ENCODE measurements at places on chromosomes 1 and 21.

- no peak for DNase-seq
These were observed 3.7 kb downstream of the PEAR1 start for GRCh38 chr1:156897078-156897825.

GRCh38 chr1:245045087-245045881 lies 109.5 kb upstream of the KIF26B start:
- no peak for DNase-seq

DNA sequence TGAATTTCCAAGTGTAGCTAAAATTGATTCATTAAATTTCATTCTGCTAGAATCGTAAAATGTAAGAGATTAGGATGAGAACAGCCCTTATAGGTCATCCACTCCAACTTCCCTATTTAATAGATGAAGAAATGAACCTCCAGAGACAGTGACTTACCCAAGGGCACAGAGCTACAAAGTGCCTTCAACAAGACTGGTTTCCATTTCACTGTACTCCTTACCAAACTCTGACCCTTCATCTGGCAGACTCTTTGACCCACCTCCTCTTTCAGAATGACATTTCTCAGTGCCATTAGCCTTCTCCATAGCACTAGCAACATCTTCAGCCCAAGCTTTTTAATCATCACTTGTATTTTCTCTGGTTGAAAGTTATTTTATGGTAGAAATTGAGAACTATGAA lies 161.3 kb downstream of the NEK7 start:
- DNase-seq = no peak

DNA sequence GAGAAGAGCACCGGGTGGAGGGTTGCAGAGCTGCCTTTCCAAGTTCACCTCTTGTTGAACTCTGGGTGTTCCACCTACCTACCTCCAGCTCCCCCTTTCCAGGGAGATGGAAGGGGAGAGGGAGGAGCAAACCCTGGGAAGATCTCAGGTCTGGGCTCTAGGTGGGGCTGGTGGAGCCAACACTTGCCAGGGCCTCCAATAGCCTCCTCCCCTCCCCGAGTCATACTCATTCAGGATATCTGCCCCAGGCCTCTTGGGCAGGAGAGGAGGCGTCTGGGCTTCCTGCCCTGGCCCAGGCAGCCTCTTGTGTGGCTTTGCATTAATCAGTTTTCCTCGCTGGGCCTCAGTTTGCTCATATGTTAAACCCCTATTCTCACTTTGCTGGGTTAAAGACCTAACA lies 13.4 kb downstream of the RAP1GAP start:
- no peak for DNase-seq

- DNase-seq = no peak
These were observed 44.6 kb upstream of the CNN3 start for GRCh38 chr1:94971491-94971924.

DNA sequence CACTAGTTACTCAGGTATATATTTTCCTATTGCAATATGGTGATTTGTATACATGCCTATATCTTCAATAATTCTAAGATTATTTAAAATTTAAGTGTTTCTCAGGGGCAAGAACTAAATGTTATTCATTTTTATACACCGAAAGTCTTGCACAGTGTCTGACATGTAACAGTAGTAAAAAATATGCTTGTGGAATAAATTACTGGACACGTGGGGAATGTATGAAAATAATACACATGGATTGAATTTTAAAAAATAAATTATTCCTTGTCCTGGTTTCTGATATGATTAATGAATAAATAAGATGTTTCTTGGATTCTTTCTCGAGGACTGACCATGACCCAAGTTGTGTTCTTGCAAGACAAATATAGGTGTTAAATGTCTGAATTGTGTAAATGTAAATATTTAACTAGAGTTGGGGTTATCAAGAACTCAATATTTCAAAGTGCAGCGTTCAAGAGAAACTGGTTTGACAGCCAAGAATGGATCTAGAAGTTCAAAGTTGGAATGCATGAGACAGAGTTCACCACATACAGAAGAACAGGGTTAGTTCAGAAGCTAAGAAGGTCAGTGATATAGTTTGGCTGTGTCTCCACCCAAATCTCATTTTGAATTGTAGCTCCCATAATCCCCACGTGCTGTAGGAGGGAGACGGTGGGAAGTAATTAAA lies 142.1 kb upstream of the SPAG17 start:
- DNase-seq = no peak

DNA sequence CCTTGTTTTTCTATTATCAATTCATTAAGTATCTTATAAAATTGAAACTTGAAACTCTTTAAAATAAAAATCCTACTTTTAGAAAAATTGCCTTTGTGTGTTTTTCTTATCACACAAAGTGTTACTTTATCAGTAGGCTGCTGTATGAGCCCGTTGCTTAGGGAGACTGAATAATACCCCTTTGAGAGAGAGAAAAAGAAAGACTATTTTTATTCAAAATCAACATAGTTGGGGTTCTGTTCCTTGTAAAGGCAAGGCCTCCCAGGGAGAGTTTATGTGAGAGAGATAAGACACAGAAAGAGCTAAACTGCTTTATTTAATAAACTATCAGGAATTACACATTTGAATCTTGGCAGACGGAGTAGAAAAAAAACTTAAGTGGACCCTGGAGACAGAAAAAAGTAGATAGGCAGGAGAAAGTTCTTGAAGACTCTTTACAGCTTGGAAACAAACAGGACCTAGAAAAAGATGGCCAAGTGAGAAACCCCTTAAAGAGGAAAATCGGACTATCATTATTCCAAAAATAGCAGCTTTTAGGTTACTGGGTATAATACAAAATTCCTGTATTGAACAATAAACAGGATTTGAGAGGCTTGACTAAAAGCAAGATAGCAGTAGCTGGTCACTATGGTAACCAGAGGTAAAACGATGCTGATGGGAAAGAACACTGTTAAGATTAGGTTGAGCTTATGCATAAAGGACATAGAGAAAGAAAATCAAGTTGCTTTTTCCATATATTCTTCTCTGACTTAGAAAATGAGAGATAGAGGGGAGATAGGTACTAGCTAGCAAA lies 170.9 kb downstream of the LRRC7 start:
- no peak for DNase-seq

- DNase-seq = no peak
These were observed 3.7 kb downstream of the IFI6 start for GRCh38 chr1:27668121-27668807.

- DNase-seq = no peak
These were observed 299.9 kb upstream of the PROX1 start for GRCh38 chr1:213687832-213688231.

DNA sequence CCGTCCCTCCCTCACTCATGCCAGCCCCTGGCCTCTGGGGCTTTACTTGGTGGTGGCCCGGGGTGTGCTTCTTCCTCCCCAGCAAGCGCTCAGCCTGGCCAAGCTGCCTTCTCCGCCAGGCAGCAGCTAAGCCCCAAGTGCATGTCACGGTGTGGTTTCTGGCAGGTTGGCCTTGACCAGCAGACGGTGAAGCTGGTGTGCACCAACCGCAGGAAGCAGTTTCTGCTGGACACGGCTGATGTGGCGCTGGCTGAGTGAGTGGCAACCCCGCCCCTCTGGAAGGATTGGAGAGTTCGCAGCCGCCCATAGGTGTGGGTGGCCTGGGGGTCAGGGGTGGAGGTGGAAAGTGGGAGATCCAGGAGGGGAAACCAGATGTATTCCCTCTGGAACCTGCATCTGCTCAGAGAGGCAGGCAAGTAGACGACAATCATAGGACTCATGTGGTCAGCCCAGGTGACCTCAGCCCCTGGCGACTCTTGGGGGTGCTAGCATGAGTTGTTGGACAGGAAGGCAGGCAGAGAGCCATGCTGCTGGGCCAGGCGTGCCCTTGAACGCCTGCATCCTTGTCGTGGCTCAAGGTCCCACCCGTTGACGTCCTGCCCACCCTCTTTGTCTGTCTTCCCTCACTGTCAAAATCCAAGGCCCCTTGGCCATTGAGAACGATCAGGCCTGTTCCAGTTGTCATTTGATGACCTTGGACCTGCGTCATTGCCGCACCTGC lies 7.0 kb upstream of the SLC25A34 start:
- DNase-seq = no peak

DNA sequence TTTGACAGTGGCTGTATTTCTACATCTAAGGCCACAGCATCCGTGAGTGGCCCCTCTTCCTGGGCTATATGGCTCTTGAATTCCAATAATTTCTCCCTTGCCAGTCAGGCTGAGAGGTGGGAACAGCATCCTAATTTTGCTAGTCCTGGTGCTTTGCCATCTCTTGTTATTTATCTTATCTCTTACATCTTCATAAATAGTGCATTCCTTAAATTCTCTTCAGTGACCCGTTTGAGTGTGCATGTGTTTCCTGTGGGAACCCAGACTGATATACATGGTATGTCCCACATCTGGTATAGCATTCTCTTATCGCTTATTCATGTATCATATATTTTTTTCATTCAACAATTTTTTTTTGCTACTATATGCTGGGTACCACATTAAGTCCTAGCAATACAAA lies 9.9 kb downstream of the S100A11 start:
- no peak for DNase-seq

- no peak for DNase-seq
These were observed 19.3 kb downstream of the SPEN start for GRCh38 chr1:15866721-15867201.

DNA sequence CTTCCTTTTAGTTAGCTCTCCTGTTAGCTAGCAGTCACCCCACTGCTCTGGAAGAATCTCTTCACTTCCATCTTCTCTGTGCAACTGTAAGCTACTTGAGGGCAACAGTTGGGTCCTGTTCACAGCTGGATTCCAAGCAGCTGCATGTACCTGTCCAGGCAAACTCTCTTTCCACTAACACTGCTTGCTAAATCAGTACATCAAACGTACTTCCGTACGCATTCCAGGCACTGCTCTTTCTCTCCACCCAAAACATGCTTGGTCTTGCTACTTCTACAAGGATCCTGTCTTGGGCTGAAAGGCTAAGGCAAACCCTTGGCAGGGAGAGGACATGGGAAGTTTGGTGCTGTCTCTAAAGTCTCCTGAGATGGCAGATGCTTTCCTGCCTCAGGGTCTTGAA lies 139.2 kb upstream of the CACNA1E start:
- no peak for DNase-seq

DNA sequence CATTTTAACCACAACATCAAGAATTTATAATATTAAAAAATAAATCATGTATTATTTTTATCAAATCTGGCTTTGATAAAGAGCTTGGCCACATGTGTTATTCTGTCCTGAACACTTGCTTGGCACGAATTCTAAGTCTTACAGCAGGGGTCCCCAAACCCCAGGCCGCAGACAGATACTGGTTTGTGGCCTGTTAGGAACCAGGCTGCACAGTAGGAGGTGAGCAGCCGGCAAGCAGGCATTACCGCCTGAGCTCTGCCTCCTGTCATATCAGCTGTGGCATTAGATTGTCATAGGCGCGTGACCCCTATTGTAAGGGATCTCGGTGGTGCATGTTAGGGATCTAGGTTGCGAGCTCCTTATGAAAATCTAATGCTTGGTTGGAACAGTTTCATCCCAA lies 127.6 kb upstream of the IVNS1ABP start:
- DNase-seq = no peak

DNA sequence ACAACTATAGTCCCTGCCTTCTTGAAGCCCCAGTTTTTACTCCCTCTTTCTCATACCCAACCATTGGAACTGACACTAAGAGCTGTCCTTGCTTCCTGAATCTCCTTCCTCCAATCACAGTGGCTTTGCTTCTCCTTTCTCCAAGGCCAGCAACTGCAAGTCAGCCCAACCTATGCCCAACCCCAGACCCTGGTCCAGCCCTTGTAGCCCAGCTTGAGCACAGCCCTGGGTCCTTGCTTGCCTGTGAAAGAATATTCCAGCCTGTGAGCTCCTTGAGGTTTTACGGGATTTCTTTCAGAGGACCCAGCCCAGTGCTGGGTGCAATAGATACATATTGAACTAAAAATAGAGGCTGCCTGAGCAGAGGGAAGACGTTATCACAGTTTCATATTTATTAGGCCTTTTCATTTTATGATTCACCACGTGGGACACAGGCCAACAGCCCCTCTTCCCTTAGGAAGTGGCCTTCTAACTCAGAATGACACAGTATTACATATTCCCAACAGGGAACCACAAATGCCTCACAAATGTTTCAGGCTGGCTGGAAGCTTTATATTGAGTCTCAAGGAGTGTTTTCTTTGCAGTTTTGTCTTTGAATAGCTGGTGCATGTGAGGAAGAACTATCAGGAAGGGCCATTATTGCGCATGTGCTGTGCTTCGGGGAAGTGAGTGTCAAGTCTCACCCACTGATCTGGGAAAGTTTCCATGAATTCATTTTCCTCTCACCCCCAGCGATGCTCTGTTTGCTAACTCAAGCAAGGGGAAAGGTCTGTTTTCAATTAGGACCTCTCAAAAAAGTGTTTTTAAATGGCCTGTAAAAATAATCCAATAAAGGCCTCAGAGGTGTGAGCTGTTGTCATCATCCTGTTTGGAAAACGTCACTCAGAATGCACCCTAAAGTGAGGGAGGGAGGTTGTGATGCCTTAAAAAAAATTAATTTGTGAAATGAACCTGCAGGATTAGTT lies 92.3 kb upstream of the NFIA start:
- DNase-seq = no peak

All from activated naive CD4-positive, alpha-beta T cell treated with anti-CD3 and anti-CD28 coated beads, Interleukin-2, amount 50 U/mL, for 16 hours (primary cell).